ENCODE measurements at places on chromosomes 12 and 14.

GRCh38 chr14:34012978-34013720 is 62.3 kb upstream of the EGLN3 start:
- DNase-seq = peak; percentile 70

GRCh38 chr12:71010143-71010479 is 89.6 kb upstream of the PTPRR start:
- DNase-seq = no peak

DNA sequence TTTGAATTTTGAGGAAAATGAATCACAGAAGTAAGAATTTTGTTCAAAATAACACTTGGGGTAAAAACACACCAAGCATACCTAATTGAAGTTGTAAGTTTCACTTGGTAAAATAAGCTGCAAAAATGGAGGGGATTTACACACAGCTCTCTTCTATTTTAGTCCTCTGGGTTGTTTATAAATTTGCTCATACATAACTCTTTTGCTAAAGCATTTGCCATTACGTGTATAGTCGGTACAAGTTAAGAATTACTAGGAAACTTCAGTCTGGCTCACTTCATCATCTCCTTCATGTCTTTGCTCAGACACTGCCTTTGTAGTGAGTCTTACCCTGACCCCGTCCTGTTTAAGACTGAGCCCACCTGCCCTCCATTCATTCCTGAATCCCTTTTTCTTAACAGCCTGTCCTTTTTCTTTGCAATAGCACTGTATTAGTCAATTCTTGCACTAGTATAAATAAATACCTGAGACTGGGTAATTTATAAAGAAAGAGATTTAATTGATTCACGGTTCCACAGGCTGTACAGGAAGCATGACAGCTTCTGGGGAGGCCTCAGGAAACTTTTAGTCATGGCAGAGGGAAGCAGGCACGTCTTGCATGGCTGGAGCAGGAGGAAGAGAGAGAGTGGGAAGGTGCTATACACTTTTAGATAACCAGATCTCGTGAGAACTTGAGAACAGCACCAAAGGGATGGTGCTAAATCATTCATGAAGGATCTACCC is 451.1 kb downstream of the PCNX1 start:
- no peak for DNase-seq

DNA sequence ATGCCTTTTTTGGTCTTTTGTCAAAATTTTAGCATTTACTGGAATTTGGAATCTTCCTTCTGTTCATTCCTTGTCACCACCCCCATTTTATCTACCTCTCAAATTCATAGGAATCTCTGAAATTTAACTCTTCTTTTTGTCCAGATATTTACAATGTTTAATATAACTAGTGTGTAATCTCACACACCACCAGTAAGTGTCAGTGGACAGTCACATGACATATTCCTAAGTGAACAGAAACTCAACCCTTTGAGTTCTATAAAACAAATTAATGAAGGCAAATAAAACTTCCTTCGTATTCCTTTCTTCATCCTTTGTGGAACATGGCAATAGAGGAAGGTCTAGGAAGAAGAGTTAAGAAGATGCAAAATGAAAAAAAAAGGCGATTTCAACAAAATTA is 26.6 kb downstream of the ATF7 start:
- DNase-seq = no peak

DNA sequence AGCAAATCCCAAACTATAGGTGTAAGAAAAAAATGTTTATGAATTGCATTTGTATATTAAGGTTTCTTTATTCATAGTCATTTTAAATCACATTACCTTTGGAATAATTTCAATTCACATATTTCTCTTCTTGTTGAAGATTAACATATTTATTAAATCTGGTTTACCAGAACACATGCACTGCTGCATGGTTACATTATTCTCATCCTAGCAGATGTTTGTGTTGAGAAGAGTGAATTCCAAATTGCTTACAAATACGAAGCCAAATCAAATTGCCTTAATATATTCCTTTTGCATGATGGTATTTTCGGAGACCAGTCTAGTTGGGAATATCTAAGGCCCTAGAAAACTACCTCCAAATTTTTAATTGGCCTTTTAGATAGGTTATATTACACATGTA is 130.6 kb downstream of the PLEKHA5 start:
- no peak for DNase-seq

DNA sequence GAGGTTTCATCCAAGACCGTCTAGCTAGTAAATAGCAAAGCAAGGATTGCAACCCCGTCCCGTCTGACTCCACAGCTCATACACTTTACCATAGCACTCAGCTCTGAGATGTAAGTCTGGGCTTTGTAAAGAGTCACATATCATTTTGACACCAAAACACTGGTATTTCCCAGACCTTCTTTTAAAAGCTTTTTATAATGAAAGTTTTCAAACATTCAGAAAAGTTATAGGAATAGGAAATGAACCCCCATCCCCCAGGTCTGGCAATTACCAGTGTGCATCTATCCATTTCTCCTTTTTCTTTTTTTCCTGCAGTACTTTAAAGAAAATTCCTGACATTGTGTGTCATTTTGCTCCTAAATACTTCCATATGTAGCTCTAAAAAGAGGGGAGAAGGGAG is 183.6 kb upstream of the CCND2 start:
- no peak for DNase-seq

- no peak for DNase-seq
Observed at GRCh38 chr14:72610096-72610830, 283.6 kb downstream of the DPF3 start.

- peak; percentile 75 for DNase-seq
Observed at GRCh38 chr14:23572836-23573235, 5.2 kb upstream of the AP1G2 start.

- no peak for DNase-seq
Observed at GRCh38 chr12:51023625-51024382, 2.4 kb downstream of the SLC11A2 start.

- no peak for DNase-seq
Observed at GRCh38 chr12:11412731-11413130, 17.4 kb upstream of the PRB2 start.

DNA sequence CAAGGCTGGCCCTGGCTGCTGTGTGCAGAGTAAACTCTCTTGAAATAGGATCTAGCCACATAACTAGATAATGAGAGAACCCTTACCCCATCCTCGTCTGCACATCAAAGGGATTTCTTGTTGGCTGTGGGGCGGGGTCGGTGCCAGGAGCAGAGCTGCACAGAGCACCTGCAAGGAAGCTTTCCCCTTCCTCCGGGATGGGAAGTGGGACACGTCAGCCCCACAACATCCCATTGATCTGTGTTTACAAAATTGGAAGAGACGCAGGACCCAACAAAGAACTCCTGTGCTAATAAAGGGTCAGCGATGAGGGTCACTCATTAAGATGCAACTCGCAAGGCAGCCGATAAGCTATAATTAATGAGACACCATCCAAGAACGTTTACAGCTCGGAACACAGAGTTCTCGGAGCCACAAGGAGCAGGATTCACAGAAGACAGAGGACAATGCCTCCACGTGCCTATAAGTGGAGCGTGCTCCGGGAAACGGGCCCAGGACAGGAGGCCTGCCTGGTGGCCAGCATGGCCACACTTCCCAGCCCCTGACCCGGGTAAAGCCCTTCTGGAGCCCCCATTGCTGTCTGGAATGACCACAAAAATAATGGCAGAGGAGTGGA is 171.5 kb downstream of the SLC15A4 start:
- DNase-seq = no peak

GRCh38 chr12:131628766-131629448 is 82.0 kb upstream of the SFSWAP start:
- no peak for DNase-seq

- DNase-seq = no peak
Observed at GRCh38 chr12:43407816-43408645, 144.0 kb downstream of the ADAMTS20 start.

- DNase-seq = no peak
Observed at GRCh38 chr12:123151457-123152454, 866 bp upstream of the PITPNM2 start.

GRCh38 chr12:132201391-132202120 is 57.3 kb downstream of the NOC4L start:
- DNase-seq = no peak

DNA sequence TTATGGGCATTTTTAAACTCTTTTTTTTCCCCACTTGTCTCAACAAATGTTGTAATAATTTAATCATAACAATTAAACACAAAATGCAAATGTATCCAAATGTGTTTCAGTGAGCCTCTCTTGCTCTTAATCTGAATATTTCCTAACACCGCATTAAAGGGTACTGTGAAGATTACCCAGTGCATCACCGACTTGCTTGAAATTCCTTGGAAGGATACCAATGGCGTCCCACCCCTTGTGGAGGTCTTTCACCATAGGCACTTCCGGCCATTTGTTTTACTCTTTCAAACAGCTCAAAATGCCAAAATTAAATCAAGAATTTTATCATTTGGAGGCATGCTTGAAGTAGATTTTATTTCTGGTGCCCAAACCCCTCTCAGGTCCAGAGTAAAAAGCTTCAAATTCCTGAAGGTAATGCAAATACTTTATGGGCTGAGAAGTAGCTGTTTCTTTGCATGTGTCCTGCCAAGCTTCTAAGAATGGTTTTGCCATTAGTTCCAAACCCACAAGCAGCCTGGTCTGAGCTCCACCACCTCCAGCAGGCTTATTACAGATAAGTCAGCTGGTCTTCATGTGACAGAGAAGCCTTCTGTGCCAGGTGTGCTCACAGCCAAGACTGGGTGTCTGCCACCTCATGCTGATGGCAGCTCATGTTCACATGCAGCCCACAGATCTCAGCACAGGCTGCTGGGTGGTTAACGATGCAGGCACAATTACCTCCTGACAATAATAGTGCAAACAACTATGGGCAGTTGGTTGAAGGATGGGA is 16.4 kb upstream of the NUDT4 start:
- no peak for DNase-seq

DNA sequence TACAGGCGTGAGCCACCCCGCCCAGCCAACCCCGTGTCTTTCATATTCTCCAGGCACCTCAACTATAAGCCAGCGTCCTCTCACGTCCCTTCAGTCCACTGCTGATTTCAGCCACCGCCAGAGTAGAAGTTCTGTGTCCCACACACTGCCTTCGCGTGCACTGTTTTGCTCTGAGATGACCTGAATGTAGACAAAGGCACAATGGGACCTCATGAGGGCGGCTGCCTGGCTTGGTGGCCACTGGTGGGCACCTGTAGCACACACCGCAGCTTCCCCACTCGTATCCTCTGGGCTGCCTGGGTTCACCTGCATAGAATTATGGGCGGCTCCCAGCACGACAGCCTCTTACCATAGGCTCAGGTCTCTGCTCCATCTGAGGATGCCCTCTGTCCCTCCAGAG is 57.2 kb downstream of the GPR68 start:
- DNase-seq = no peak

- no peak for DNase-seq
Observed at GRCh38 chr12:75900226-75900625, 131.3 kb downstream of the PHLDA1 start.

DNA sequence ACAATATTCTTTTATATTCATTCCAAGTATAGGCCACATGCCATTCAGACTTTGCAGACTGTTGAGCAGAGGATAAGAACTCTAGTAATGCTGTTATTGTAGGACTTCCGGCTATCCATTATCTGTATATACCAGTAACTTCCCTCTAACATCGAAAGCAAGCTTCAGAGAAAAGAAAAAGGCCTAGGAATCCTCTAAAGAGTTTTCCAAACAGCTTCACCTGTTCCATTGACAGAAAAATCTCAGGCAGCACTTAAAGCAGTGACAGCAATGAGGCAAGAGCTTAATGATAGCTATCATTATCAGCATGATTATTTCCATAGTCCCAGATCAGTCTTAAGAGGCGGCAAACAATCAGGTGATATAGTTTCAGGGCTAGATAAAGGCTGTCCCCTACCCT is 1.8 kb downstream of the CPNE8 start:
- DNase-seq = peak; percentile 6

DNA sequence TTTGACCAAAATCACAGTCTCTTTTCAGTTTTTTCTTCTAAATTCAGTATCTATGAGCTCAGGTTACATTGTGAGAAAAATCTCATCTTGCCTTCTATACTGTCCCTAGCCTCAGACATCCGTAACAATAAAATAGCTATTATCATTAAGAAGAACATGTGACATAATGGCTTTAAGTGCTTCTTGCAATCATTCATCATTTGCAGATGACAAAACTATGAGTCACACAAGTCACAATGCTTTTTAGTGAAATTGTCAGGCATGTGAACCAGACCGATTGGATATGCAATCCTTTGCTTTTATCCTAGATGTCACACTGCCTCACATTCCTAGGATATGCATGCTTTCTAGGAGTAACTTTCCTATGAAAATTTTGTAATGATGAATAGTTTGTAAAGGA is 313.1 kb downstream of the SLC6A15 start:
- no peak for DNase-seq
